ENCODE measurements at places on chromosomes 4 and X.
A peak's percentile ranks its signal among the peaks of the same experiment; 100 is the strongest.

DNA sequence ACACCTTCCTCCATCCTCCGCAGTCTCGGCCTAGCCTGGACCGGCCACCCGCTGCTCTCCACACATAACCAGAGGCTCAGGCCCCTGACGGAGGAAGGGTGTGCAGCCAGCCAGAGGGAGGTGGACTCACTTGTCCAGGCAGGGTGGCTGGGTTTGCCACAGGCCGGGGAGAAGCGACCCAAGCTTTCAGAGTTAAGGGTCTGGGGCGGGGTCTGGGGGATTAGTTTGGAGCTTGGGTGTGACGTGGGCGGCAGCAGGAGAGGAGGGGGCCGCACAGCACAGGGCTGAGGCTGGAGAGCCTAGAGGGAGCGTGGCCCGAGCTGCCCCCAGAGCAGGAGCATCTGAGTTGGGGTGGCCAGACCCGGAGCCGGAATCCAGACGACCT is 22.4 kb upstream of the CPLX1 start:
- no peak for DNase-seq

DNA sequence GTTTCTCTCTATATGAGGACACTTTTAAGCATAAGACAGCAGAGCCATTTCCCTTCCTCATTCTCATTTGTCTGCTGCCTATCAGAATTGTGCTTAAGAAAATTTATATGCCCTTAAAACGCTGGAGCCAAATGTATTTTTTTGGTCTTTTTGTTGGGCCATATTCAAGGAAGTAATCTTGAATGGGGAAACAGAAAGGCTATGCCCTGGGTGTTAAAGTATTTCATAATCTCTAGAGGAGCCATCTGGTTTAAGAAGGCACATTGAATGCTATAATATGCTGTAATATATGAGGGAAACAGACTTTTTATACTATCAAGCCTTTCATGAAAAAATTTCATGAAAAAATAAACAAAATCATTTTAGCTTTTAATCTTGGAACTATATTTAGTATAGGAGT is 4.3 kb downstream of the DMD start:
- DNase-seq: no peak

DNA sequence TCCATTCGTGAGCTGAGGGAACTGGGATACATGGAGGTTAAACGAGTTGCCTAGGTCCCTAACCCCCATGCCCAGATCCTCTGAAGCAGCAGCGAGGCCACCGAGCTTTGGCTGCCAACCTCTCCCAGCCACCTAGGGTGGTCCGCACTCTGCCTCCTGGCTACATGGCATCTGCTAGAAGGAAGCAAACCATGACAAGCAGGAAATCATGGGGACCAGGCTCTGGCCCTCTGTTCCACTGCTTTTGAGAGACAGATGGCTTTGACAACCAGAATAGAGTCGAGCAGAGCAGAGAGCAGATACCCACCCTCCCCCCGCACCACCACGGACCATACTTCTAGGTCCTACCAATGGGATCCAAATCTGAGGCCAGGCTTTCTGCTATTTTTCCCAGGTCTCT is 37.5 kb upstream of the NKRF start:
- no peak for DNase-seq

DNA sequence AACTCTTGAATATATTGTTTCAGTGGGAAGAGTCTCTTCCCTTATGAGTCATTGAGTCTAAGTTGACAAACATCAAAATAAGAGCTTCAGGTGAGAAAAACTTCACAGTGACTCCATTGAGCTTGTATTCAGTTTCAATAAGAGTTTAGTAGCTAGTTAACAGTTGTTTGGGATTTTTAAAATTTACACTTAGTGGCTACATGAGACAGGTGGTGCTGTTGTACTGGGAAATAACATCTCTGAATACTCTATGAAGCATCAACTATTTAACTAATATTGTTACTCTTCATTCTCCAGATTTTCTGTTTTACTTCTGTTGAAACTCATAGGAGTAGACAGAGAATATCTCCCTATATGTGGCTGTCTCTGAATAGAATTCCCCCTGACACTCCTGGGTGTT is 1609.1 kb downstream of the C4orf33 start:
- DNase-seq: no peak

GRCh38 chr4:89164400-89164799 is 53.1 kb downstream of the TIGD2 start:
- no peak for DNase-seq

GRCh38 chrX:119235051-119235511 is 1.0 kb upstream of the PGRMC1 start:
- DNase-seq: no peak

- peak; percentile 94 for DNase-seq
These were observed 73.1 kb downstream of the PDGFC start for GRCh38 chr4:156898373-156899117.

GRCh38 chr4:65973186-65973585 is 302.9 kb upstream of the EPHA5 start:
- no peak for DNase-seq

DNA sequence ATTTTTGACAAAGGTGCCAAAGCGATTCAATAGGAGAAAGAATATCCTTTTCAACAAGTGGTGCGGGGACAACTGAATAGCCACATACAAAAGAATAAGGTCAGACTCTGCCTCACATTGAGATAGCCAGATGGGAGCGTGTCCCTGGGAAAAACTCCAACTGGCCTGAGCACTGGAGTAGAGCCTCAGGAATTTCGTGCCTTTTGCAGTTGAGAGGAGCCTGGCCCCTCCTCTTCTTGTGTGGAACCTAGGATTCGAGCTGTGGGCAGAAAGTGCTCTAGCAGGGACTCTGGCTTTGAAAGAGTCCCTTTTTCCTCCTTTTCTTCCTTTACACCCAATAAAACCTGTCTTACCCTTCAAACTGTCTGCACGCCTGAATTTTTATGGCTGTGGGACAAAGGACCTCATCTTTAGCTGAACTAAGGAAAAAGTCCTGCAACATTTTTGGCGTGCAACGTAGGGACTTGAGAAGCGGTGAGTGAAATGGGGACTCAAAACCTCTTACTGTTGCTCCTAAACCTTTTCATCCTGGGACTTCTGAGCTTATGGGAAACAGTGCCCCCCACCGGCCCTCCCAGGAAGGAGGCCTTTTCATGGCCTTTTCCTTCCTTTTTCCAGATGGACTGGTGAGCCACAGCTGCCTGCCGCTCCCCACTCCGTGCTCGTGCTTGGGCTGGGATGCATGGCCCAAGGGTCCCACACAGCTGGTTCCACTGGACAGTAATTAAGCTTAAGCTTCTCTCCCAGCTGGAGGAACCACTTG is 68.6 kb downstream of the BMP15 start:
- DNase-seq: no peak

DNA sequence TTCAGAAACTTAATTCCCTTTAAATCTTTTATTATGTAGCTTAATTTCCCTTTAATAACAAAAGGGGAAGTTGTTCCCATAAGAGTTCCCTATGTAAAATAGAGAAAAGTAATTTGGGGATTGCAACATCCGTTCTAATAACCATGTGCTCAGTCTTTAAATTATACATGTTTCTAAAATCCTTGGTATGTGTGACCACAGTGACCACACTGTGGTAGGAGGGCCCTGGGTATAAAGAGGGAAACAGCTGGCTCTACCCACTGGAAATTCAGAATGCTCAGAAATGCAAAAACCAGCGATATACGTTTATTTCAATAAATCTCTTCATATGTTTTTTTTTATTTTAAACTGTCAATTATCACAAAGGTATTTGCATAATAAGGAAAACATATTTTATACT is 219.1 kb downstream of the FGF13 start:
- peak; percentile 75 for DNase-seq

DNA sequence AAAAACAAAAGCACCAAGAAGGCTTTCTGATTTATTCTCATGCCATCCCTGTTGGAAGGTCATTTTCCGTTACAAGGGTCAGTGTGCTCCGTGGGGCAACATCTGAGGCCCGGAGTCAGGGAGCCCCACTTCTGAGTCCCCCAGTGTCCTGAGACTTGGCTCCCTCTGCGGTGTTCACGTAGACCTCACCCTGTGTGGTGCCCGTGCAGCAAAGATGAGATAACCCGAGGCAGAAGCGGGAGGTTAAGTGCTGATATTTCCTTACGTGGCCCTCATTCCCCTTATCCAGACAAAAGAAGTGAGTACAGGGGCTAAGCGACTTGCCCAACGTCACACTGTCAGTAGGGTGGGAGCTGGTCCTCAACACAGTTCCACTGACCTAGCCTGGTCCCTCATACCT is 3.5 kb downstream of the JAKMIP1 start:
- no peak for DNase-seq

DNA sequence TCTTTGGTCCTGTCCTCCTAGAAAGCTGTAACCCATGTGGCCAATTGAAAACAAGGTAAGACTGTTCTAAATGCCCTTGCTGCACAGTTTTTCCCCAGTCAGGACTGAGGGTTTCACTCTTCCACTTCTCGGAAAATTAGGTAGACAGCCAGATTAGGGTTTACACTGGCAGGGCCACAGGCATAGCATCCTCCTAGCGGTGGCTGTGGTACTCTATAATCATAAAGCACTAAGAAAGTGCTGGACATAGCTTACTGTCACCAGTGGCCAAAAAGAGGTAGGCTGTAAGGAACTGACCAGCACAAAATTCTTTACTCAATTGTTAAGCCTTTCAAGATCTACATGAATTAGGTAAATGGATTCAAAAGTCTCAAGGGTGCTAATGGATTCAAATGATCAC is 11.6 kb upstream of the USP46 start:
- DNase-seq: no peak

GRCh38 chr4:7369511-7369910 is 65.2 kb downstream of the PSAPL1 start:
- DNase-seq: no peak

- DNase-seq: no peak
These were observed 132.6 kb downstream of the FHIP1A start for GRCh38 chr4:151541389-151542071.

GRCh38 chr4:144575181-144575580 is 70.8 kb upstream of the HHIP start:
- peak; percentile 9 for DNase-seq

DNA sequence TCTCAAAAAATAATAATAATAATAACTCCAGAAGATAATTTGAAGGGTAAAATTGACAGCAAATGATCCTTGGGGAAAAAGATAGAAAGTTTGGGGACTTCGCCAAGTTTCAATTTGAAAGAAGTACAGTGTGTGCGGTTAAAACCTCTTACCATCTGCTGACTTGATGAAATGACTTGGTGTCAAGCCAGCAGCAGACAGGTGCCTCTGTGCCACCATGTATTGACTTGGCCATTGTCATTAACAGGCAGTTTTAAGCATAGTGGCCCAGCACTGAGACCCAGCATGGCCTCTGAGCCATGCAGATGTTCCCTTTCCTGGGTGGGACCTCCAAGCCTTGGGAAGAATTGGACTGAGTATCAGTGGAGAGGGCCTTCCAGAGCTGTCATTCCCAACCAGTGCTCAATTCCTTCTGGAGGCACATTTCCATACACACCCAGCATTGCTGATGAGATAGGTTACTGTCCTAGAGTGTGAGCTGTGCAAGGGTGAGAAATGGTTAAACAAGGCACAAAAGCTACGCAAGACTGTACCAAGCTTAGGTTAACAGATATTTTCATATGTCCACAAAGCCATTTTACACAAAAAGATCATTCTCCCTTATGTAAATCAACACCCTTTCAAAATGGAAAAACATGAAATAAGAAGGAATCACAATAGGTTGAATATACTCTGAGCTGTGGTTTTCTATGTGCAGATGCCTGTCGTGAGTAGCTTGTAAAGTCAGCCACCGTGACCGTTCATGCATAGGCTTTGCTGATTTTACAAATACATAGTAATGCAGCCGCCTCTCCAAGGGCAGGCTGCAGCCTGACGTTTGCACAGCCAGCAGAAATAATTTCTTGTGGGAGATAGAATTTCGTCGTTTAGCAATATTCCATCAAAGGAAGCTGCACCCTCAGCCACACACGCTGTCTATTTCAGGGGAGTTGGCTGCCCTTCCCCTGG is 59.4 kb upstream of the FBXW7 start:
- no peak for DNase-seq

- DNase-seq: no peak
These were observed 47.0 kb upstream of the STOX2 start for GRCh38 chr4:183858011-183858615.

GRCh38 chr4:2837110-2837903 is 6.3 kb upstream of the ADD1 start:
- DNase-seq: peak; percentile 50

- peak; percentile 92 for DNase-seq
These were observed at the start of gene POLA1 for GRCh38 chrX:24693453-24694202. Gene POLA1 (plus strand): TSS chrX:24693918. CDS start chrX:24693962, 44 bp downstream.

- DNase-seq: no peak
These were observed 3.7 kb upstream of the UBA1 start for GRCh38 chrX:47189906-47190305.

DNA sequence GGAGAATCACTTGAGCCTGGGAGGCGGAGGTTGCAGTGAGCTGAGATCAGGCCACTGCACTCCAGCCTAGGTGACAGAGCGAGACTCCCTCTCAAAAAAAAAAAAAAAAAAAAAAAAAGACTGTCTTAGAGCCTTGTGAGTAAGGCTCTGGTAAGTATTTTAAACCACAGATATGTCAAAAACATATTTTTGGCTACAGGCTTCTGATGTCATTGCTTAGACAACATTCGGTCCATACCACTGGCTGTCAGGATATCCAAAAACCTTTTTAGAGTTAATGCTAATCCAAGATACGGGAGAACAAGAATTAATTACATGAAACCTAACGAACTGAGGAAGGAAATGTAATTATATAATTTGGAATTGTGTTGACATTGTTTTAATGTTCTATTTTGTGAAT is 999.5 kb upstream of the PABPC4L start:
- DNase-seq: no peak

GRCh38 chr4:95167805-95168204 is 381.0 kb downstream of the UNC5C start:
- DNase-seq: peak; percentile 59

GRCh38 chr4:161601011-161601410 is 562.8 kb downstream of the FSTL5 start:
- no peak for DNase-seq

- DNase-seq: no peak
These were observed 88.0 kb downstream of the DCTD start for GRCh38 chr4:182829196-182829595.

DNA sequence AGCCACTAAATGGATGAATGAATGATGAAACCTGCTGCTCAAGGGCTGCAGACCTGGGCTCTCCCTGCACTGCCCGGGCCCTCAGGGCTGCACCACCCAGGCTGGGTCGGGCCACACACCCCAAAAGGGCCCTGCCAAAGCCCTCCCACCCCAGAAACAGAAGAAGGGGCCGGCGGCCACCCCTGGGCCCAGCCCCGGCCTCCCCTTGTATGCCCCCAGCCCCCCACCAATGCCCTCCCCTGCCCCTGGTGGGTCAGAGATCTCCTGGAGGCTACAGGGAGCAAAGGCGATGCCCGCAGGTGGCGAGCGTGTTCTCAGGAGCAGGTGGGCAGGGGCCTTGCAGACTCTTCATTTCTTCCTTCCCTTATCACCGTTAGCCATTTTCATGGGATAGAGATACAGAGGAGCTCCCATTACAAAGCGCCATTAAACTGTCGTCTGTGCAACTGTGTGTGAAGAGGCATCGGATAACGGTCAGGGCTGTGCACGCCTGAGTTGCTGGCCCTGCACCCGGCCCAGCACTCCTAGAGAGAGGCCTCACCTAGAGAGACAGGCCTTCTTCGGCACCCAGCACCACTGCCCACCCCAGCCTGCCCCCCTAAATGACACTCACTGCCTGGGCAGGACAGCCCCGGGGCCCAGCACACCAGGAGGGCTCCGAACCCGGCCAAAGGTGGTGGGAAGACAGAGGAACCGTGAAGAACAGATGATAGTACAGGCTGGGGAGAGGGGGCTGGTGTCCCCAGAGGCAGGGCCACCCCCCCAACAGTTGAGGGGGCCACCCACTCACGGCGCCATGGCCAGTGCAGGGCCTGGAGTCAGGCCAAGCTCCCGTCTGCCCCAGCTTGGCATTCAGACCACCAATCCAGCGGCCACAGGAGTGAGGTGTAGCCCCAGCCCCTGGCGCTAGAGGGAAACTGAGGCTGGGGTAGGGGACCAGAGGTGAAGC is 133.7 kb downstream of the FAM53A start:
- no peak for DNase-seq

All from MV-4-11 (cell line).